ENCODE measurements at places on chromosomes 6 and 20.

- DNase-seq = no peak
Observed at GRCh38 chr6:28534875-28535274, 9.2 kb downstream of the GPX5 start.

- DNase-seq = no peak
Observed at GRCh38 chr6:130632897-130633296, 194.3 kb upstream of the SMLR1 start.

GRCh38 chr20:36653456-36653855 lies 7.5 kb upstream of the SLA2 start:
- no peak for DNase-seq

DNA sequence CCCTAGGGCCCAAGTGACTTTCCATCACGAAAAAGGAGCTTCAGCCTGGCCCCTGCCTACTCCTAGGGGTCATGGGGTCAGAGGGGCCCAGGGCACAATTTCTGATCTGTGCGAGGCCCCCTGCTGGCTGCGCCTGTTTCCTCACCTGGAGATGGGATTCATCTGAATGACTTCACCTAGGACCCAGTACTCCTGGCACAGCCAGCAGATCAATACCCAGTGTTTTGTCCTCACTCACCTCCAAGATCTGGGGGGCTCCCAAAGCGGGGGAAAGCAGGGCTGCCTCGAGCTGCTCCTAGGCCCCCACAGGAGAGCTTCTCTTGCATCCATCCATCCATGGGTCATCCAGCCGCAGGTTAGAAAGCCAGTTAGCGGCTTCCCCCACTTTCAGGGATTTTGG lies 33.8 kb downstream of the CD40 start:
- no peak for DNase-seq

- no peak for DNase-seq
Observed at GRCh38 chr6:131430531-131430930, 142.5 kb upstream of the ARG1 start.

DNA sequence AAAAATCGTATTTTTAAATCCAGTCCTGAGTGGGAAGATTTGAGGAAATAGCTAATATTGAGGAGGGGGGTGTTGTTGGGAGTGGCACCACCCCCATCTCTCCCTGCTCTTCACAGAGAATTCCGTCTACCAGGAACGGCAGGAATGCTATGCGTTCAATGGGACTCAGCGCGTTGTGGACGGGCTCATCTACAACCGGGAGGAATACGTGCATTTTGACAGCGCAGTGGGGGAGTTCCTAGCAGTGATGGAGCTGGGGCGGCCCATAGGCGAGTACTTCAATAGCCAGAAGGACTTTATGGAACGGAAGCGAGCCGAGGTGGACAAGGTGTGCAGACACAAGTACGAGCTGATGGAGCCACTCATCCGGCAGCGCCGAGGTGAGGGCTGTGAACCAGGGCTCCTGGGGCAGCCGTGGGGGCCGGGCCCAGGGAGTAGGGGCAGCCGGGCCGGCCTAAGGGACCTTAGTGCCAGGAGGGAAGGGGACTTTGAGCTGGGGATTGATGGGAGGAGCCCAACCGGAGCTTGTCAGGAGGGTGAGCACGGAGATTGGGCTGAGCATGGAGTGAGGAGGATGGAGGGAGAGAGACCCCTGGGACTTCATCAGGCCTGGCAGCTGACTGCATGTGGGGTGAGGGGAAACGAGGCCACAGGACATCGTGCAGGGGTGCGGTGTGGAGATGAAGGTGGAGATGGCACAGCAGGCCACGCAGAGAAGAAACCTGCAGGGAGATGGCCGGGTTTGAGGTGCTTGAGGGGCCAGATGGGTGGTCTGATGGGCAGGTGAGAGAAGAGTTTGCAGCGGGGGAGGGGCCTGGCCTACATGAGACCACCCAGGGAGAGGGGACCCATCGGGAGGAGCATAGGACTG lies 41.3 kb downstream of the HLA-DPB1 start:
- no peak for DNase-seq

GRCh38 chr6:130814506-130814905 lies 12.7 kb upstream of the SMLR1 start:
- no peak for DNase-seq

- DNase-seq = no peak
Observed at GRCh38 chr6:97174471-97174870, 108.5 kb downstream of the MMS22L start.

GRCh38 chr20:63495741-63496595 lies 2.9 kb downstream of the EEF1A2 start:
- DNase-seq = peak; percentile 63

DNA sequence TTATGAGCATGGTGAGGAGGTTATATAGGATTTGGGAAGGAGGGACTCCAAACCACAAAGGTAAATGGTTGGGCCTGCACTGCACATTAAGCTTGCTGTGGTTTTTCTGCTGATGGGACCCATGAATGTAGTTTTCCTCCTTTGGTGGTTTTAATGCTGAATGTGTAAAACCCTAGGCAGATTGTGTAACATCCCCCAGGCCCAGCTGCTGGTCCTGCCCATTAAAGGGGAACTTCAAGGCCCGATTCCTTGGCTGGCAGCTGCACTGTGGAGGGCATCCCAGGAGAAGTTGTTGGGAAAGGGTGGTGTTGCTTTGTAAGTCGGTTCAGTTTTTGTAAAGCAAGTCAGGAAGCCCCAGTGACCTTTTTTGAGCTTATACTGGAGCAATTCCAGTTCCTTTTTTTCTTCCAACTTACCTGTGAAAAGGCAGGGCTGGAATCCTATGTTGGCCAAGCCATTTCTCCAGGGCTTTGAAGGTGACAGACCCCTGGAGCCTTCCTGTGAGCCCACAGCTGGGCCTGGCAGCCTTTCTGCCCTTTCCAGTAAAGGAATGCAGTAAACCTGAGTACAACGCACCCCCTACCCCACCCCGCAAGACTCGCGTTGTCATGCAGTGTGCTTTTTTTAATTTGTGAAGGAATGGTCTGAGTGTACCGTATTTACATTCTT lies 43.1 kb upstream of the NAA20 start:
- DNase-seq = no peak

- no peak for DNase-seq
Observed at GRCh38 chr20:61773926-61774587, 291.6 kb downstream of the TAF4 start.

- DNase-seq = no peak
Observed at GRCh38 chr6:5746053-5746758, 260.5 kb downstream of the NRN1 start.

DNA sequence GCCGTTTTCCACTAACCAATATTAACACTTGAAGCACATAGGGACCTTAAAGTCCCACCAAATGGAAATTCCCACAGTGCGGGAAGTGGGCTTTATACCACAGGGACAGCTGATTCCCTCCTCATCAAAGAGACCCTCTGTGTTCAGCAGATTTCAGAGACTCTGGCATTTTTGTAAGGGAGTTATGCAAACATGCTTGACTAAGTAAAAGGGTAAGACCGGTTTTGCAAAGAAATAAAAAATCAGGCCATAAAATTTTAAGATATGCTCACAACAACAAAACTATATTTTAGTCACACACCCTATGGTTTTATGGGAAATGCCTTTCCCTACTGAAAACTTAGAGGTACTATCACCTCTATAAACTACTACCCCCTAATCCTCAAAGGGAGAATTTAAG lies 45.4 kb upstream of the SPTLC3 start:
- DNase-seq = no peak

DNA sequence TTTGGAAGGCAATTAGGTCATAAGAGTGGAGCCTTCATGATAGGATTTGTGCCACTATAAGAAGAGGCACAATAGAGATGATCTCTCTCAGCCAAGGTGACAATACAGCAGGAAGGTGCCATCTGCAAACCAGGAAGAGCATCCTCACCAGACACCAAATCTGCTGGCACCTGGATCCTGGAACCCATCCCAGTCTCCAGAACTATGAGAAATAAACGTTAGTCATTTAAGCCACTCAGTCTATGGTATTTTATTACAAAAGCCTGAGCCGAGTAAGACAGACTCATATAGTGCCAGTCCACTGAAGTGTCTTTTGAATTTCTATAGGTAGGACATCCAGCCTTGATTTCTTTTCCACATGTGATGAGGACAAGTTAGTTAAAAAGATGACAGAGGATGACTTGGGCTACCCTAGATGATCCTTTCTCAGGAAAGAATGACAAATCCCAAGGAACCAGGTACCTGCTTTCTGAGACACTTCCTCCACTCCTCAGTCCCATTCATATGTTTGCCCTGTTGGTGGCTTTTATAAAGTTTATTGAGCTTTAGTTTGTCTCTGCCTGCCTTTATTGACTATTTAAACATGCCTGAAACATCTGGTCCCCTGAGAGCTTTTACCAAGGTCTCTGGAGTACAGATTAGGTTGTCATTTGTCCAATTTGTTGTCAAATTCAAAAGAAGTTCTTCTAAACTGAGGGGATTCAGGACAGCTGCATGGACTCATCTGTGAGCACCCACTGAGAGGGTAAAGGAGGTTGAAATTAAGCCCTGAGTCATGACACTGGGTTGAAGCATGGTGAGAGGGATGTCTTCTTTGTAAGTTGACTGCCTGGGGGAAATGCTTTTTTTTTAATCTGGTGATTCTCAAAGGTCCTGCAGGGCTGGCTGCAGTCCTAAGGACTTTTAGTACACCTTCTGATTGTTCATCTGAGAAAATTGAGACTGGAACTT lies 165.0 kb upstream of the PLCB4 start:
- no peak for DNase-seq

DNA sequence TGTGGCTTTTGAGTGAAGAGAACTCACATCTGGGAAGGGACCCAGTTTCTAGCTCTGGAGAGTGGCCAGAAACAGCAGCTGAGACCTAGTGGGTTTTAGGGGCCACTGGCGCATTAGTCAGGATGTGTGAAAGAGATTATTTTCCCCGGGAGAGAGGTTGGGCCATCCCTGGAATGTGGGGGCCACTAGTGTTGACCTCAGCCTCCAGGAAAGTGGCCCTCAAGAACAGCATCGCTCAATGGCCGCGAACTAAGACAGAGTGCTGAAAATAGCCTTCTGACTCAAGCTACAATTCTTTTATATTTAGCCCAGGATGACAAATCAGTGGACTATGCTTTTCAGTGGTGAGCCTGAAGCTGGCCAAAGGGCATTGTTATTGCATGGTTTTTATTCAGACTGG lies 210.4 kb upstream of the RNF24 start:
- no peak for DNase-seq

DNA sequence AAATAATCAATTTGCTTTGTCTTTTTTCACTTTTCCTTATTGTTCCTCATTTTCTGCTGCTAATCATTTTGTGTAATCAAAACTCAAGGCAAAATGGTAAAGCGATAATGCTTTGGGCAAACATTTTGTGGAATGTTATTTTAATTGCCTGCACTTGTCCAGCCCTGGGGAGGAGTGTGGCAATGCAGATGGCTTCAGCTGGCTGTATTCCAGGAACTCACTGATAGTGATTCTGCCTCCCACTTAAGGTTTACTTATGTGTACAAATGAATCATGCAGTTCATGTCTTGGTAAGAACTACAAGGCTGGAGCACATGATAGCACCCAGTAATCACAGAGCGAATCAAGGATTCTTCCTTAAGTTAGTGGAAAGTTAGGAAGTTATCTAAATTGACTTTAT lies 107.8 kb downstream of the COL19A1 start:
- DNase-seq = no peak

- DNase-seq = no peak
Observed at GRCh38 chr6:52546192-52546591, 30.7 kb downstream of the TRAM2 start.

- no peak for DNase-seq
Observed at GRCh38 chr6:146301764-146302163, 241.9 kb upstream of the RAB32 start.

DNA sequence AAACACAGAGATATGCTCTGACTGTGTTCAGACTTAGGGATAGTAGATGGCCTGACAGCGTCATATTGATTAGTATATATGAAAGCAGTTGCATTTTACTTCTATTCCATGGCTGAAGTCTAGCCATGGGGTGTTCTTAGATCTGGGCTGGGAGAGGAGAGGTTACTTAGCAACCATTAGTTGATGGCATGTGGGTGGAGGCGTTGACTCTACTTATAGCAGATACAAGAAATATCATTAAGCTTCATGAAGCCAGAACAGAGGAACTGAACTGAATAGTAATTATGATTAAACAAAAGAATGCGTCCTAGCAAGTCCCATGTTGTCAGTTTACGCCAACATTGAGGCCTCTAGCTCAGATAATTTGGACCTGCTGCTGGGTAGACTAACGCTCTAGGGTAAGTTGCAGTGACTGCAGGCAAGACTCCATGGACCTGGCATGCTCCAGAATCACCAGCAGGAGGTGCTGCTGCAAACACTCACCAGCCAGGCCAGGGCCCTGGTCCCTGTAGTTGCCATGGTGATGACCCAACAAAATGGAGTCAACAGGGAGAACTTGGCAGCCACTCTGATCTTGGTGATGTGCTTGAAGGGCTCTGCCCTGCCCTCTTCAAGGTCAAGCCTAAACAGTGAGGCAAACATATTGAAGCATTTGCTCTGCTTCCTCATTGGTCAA lies 477.3 kb downstream of the PREX1 start:
- no peak for DNase-seq

GRCh38 chr20:11035211-11035610 lies 361.4 kb upstream of the JAG1 start:
- DNase-seq = no peak

- DNase-seq = no peak
Observed at GRCh38 chr20:39097889-39098288, 135.7 kb downstream of the DHX35 start.

GRCh38 chr6:38715016-38715689 lies at the start of gene DNAH8:
Gene DNAH8 (plus strand): TSS chr6:38715311. CDS start chr6:38722810, 7,499 bp downstream.
- no peak for DNase-seq

GRCh38 chr6:107592806-107593205 lies 102.9 kb downstream of the SOBP start:
- DNase-seq = no peak

DNA sequence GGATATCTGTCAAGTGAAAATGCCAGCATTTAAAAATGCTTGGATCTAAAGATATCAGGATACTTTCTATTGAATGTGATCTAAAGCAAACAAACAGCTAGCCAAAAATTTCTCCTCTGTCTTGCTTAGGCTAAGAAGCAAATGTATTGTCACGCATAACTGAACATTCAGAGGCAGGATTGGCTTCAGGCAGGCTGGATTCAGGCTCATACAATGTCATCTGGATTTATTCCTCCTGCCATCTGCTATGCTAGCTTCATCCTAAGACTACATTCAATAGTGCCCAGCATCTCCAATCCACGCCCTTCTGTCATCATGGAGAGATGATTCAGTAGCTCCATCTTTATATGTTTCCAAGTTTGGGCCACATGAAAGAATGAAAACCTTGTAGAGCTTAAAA lies 27.1 kb downstream of the PFDN4 start:
- no peak for DNase-seq

GRCh38 chr6:118674772-118675171 lies 23.4 kb upstream of the CEP85L start:
- no peak for DNase-seq

Data from activated naive CD8-positive, alpha-beta T cell treated with anti-CD3 and anti-CD28 coated beads, Interleukin-2, amount 50 U/mL, for 16 hours (primary cell).